ENCODE measurements at places on chromosomes 7 and 10.

GRCh38 chr7:5591278-5591874, 167.7 kb upstream of the TNRC18 start:
- no peak for DNase-seq

DNA sequence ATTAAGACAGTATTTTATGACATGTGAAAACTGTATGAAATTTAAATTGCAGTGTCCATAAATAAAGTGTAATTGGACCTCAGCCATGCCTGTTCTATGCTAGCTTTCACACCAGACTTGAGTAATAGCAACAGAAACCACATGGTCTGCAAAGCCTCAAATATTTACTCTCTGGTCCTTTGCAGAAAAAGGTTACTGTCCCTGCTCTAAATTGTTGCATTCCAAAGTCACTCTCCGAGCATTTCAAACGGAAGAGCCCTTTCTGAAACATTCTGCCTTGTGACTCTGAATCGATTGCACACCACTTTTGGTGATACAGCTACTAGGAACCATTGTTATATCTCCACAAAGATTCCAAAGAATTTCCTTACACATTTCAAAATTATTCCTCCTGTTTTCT, 81.0 kb upstream of the STK17A start:
- DNase-seq, result no peak

DNA sequence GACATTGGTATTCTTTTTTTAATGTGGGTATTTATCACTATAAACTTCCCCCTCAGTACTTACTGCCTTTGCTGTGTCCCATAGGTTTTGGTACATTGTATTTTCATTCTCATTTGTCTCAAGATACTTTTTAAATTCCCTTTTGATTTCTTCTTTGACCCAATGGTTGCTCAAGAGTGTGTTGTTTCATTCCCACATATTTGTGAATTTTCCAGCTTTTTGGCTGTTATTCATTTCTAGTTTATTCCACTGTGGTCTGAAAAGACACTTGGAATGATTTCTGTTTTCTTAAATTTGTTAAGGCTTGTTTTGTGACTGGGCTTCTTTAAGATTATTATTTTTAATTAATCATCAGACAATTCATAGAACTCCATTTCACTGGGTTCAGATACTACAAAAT, 105.0 kb downstream of the EPC1 start:
- no peak for DNase-seq

GRCh38 chr7:139680676-139681462, 96.9 kb downstream of the HIPK2 start:
- peak; percentile 62 for DNase-seq

DNA sequence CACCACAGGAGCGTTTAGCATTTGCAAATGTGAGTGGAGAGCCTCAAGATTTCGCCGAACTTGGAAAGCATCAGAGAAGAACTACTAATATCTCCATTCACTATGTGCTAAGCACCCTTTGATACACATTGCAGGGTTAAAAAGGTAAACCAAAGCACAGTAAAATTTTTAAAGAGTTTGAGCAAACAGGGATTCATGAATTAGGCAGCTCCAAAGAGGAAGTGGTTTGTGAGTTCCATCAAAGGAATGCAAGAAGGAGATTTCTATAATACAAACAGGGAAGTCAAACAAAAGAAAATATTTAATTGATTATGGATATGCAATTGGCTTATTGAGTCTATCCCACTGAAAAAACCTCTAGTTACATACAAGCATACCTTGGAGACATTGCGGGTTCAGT, 81.1 kb upstream of the TMEM72 start:
- no peak for DNase-seq

DNA sequence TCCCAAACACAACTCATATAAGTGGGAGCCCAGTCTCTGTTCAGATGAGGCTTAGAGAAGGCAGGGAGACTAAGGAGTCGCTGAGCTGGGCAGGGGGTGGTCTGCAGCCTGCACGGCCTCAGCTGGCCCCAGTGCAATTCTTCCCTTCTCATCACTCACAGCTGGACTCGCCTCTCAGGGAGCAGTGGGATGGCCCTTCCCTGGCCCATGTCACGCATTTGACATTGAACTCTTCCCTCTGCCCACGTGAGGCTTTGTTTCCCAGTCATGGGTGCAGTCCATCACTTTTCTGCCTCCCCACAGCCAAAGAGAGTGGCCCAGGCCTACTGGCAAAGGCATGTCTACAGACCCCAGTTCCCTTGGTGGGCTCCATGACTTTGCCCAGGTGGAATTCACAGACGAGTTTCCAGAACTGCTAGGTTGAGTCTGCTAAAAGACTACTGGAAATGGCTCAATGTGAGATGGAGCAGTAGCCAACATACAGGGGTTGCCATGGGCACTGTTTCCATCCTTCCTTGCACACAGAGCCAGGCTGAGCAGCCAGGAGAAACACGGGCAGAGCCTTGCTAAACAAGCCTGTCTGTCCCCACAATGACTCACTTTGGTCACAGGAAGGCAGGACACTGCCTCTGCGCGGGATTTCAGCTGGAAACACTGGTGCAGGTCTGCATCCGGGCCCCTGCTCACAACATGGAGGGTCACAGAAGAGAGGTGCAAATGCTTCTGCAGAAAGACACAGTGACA, 90.1 kb downstream of the OAT start:
- no peak for DNase-seq

- DNase-seq, result no peak
Observed at GRCh38 chr10:36675458-36675880, 449.9 kb upstream of the ANKRD30A start.

DNA sequence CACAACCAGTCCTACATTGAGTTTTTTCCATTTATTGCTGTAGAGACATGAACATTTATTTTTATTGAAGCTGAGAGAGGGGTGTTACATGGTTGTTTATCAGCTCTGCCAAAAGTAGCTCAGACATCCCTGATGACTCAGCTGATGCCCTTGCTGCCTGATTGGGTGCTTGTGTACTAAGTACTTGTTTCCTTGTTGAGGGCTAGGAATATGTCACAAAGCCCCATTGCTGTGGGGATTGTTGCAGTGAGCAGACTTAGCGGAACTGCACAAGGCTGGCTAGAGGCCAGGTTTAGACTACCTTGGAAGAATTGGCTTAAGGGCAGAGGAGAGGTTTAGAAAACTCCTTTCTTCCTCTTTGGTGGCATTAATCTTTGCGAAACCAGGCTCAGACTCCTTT, 110.6 kb downstream of the AUTS2 start:
- no peak for DNase-seq

- DNase-seq, result no peak
Observed at GRCh38 chr10:26737730-26738129, 40.2 kb downstream of the PDSS1 start.

- DNase-seq, result no peak
Observed at GRCh38 chr7:66571568-66571967, 57.1 kb upstream of the KCTD7 start.

- no peak for DNase-seq
Observed at GRCh38 chr10:104052431-104052830, 33.2 kb downstream of the COL17A1 start.

GRCh38 chr7:3520206-3520605, 219.2 kb downstream of the SDK1 start:
- DNase-seq, result no peak

DNA sequence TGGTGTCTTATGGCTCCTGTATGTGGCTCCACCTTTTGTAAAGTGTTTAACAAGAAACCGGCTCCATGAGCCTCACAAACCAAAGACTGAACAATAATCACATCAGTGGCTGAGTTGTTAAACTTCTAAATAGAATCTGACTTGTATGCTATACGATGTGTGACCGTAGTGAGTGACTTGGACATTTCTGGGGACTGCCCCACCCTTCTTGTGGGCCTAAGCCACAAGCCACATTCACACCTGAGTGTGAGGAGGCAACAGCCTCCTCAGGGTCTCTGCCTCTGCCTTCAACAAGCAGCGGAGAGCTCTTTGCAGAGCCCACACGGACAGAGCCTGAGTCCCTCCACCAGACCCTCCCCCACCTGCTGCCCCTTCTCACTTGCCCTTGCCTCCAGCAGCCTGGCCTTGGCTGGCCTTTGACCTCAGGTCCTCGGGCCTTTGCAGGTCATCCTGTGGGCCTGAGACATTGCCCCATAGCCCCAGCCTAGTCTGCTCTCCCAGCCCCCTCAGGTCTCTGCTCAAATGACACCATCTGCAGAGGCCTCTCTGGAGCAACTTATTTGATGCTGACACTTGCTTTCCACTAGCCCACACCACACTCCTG, 156.8 kb upstream of the TNS3 start:
- no peak for DNase-seq

DNA sequence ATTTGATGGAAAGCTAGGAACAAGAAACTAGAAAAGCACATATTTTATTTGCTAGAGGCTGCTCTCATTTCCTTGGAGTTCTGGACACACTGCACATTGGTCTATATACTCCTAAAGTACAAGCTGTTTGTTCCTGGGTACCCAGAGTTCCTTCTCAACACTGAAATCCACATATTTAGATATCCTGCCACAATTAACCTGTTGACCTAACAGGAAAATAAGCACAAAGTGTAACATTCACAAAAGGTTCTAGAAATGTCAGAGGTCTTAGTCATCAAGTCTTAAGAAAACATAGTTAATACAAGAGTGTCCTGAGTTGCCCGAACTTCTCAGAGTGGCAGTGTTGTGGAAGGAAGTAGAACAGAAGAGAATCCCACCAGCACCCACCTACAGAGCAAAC, 115.6 kb downstream of the ELMO1 start:
- no peak for DNase-seq

DNA sequence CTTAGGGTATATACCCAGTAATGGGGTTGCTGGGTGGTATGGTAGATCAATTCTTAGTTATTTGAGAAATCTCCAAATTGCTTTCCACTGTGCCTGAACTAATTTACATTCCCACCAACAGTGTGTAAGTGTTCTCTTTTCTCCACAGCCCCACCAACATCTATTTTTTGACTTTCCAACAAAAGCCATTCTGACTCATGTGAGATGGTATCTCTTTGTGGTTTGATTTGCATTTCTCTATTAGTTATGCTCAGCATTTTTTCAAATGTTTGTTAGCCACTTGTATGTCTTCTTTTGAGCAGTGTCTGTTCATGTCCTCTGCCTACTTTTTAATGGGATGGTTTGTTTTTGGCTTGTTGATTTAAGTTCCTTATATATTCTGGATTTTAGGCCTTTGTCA, 66.4 kb downstream of the MGAM2 start:
- DNase-seq, result no peak

DNA sequence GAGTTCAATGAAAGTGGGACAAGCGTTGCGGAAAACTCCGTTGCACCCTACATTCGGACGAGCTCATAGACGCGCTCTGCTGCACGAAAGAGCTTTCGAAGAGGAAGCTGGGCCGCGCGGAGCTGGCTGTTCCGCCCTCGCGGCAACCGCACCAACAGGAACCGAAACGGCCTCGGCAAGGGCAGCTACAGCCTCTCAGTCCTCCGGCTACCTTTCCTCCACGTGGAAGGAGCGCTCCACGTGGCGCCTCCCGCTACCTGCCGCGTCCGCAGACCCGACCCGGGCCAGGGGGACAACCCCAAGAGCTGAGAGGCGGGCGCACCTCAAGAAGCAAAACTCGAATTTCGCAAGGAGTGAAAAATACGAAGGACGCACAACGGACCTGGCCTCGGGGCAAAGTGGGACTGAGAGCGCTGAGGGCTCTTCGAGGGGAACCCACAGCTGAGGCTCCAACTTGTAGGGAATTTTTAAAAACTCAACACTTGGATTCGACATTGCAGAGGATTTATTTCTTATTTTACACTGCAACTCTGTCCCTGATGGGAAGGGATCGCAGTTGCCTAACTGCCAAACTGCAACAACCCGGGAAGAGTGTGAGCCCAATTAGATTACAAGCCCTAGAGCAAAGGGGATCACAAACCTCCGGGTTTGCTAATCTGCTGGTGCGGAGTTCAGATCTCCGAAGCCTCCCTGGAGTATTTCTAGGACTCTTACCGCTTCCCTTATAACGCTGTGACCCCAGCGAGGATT, 1.4 kb downstream of the HPSE2 start:
- DNase-seq, result peak; percentile 5

DNA sequence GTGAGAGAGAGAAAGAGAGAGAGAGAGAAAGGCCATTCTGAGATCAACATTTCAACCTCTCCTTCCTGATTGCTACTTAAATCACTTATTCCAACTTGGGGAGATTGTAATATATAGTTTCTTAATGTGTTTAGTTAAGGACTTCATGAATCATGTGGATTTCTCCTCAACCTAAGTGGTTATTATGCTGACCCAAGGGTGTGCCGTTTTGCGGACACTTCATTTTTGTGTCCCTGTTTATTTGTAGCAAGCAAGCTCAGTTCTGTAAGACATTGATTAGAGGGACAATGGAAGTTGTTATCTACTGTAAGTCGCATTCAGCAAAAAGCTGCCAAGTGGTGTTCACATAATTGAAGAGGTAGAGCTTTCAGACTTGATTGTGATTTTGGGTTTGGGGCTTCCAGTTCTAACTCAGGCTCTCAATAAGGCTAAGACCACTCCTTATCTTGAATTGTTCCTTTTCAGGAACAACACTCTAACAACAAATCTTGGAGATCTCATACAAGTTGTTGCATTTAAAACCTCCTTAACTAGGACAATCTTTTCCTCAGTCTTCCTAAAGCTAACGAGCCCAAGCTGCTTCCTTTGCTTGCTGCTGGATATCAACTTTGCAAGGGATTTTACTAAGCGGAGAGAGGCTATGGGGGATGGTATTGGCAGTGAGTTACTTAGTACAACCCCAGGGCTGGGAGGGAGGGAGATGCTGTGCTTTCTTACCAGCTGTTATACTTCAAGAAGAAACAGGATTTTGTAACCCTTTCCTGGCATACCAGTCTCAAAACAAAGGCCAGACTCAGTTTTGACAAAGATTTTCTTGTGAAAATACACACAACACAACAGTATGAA, 19.8 kb upstream of the COL1A2 start:
- DNase-seq, result no peak

GRCh38 chr10:51879238-51879637, 179.8 kb upstream of the CSTF2T start:
- DNase-seq, result peak; percentile 14

DNA sequence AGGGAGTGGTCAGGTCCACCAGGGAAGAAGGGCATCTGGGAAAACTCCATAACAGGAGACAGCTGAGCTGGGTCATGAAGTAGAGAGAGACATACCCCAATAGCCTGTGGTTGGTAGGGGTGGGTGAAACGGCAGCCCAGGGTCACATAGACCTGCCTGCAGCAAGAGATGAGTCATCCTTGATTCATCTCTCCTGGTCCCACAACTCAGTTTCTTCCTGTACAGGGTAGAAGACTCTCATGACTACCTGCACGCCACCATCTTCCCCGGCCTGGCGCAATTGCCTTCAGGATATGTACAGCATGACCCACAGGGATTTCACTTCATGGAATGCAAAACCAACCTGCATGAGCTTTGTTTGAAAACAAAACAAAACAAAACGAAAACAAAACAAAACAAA, 45.1 kb upstream of the ADAM12 start:
- no peak for DNase-seq

- no peak for DNase-seq
Observed at GRCh38 chr7:151652111-151652510, 132.4 kb upstream of the RHEB start.

- DNase-seq, result no peak
Observed at GRCh38 chr7:30859940-30860496, 51.6 kb upstream of the AQP1 start.

DNA sequence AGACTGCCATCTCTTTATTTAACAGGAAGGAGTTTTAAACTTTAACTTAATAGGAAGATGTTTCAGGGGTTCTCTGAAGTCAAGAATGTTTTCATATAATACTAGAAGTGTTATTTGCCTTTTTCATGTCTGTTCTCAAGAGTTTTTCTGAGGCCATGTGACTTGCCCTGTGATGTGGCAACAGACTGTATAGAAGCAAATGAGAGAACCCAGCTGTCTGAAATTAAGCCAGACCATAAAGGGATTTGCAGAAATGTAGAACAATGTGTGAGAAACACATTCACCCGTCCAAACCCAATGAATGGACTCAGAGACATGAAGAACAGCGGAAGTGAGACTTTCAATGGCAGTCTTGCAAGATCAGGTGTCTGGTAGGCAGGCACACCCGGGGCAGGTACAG, 23.8 kb downstream of the MAPK8 start:
- DNase-seq, result no peak
